ENCODE measurements at places on chromosomes 7 and 10.
A peak's percentile ranks its signal among the peaks of the same experiment; 100 is the strongest.

DNA sequence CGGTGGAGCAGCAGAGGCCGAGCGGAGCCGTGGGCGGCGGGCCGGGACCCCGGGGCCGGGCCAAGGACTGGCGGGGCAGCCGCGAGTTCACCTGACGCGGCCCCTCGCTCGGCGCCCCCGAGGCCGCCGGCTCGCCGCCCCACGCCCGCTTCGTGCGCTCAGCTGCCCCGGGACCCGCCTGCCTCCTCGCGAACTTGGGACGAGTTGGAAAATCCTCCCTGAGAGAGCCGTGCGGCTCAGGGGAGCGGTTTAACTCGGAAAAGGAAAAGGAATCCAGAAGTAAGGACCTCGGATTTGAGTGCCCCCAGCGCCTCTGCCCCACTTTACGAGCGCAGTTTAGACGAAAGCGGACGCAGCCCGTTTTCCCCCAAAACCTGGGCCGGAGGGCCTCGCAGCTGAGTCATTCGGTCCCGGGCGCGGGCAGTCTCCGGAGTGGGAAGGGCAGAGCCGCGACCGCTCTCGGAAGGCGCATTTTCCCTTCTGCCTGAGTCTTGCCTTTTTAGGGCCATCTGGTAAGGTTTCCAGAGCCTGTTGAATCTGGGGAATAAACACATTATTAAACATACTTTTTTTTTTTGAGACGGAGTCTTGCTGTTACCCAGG, 744 bp downstream of the CREM start:
- peak; percentile 78 for DNase-seq

DNA sequence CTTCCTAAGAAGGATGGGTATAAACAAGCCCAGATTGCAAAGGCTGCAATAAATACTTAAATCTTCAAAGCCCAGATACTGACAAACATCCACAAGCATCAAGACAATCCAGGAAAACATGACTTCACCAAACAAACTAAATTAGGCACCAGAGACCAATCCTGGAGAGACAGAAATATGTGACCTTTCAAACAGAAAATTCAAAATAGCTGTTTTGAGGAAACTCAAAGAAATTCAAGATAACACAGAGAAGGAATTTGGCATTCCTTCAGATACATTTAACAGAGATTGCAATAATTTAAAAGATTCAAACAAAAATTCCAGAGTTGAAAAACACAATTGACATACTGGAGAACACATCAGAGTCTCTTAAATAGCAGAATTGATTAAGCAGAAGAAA, 23.0 kb downstream of the GSDME start:
- peak; percentile 29 for DNase-seq

DNA sequence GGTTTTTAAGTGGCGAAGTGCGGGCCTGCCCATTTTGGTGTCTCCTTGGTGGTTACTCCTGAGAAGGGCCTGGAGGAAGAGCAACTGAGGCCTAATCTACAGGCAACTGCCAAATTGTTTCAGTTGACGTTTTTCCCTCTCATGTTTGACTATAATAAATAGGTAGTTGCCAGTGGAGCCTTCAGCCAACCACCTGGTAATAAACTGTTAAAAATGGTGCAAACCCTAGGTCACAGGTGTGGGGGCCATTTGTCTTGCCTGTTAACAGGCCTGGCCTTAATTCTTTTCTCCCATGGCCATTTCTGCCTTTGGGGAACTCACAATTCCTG, 3.7 kb downstream of the IKZF1 start:
- no peak for DNase-seq

- DNase-seq: no peak
Observed at GRCh38 chr10:116084161-116084560, 188.8 kb downstream of the GFRA1 start.

All from umbilical cord (tissue), 2 donors.